ENCODE measurements at places on chromosomes 5 and 9. TPM values are rescaled to one million over a fixed set of nuclear protein-coding genes. Genes with fewer than 3 reads are reported as not detected.

Gene SLC44A1
- 9.4 TPM for total RNA-seq

DNA sequence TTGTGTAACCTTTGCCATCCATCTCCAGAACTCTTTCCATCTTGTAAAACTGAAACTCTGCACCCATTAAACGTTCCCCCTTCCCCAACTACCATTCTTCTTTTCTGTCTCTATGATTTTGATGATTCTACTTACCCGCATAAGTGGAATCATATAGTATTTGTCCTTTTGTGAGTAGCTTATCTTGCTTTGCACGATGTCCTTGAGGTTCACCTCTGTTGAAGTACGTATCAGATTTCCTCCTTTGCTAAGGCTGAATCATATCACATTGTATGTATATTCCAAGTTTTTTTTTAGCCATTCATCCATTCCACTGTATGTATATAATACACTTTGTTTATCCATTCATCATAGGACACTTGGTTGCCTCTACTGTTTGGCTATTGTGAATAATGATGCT is 2.9 kb upstream of the RNF130 start:
- peaks cover 41% of the 10 kb centered on the region for H3K4me1 ChIP-seq
- H3K4me3 ChIP-seq = no peak overlapping the region
- no peaks in the 10 kb centered on the region for H3K27me3 ChIP-seq
- H3K27ac ChIP-seq = no peak overlapping the region
- no peaks in the 10 kb centered on the region for H3K36me3 ChIP-seq

GRCh38 chr9:20207176-20207575 is 415.1 kb downstream of the MLLT3 start:
- DNase-seq = no peak
- H3K27me3 ChIP-seq = no peaks in the 10 kb centered on the region
- H3K36me3 ChIP-seq = no peaks in the 10 kb centered on the region
- no peak overlapping the region for H3K27ac ChIP-seq
- H3K4me3 ChIP-seq = no peak overlapping the region

- peak overlapping the region; percentile 6 for H3K27ac ChIP-seq
- H3K27me3 ChIP-seq = no peaks in the 10 kb centered on the region
- H3K4me1 ChIP-seq = peaks cover 10% of the 10 kb centered on the region
- H3K4me3 ChIP-seq = no peak overlapping the region
- DNase-seq = no peak
Observed at GRCh38 chr9:101579711-101580545, 14.8 kb downstream of the PPP3R2 start.

Gene HRH2
- 2.4 TPM for total RNA-seq

DNA sequence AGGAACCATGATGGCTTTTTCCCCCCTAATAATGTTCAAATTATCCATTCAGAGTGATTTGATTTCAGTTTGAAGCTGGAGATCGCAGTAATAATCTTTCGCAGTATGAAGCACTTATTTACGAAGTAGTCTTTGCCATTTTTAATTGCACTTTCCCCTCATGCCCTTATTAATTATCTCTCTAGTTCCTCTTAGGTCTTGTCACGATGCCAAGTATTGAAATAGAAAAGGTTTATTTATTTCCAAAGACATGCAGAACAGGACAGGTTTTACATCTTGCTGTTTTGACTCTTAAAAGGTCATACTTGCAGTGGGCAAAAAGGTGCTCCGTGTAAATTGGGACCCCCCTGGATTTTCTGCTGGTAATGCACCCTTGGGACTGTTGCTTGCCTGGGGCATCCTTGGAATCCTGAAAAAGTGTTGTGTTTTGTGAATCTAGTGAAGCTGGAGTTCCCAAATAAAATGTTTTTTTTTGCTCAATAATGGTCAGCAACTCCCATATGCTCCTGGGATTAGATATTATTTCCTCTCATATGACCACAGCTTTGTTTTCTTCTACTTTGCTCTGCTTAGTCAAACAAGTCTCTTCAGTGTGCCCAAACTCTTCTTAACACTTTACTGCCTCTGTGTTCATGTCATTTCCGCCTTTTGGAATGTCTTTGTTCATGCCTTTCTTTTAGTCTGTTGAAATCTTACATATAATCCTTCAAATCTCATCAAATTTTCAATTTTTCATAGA is 278.3 kb downstream of the TMEM38B start:
- H3K4me1 ChIP-seq = no peaks in the 10 kb centered on the region
- H3K27ac ChIP-seq = no peak overlapping the region
- no peak for DNase-seq
- no peaks in the 10 kb centered on the region for H3K36me3 ChIP-seq
- H3K27me3 ChIP-seq = peaks cover 6% of the 10 kb centered on the region

DNA sequence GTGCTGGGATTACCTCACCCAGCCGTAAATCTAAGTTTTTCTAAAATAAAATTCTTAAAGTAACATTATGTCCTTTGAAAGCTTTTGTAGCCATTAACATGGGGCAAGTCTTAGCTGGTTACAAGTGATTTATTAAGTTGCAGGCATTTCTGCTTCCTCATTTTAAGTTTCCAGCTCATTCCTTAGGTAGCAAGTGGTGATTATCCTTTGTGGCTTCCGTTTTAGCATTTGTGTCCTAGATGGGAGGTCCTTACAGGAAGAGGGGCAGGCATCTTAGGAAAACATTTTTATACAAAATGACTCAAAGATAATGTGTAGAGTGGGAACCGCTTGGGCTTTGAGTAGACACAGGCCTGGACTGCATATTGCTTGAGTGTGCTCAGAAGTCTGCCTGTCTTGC is 35.0 kb upstream of the ROPN1L start:
- H3K27me3 ChIP-seq = no peaks in the 10 kb centered on the region
- H3K4me3 ChIP-seq = no peak overlapping the region
- peaks cover 5% of the 10 kb centered on the region for H3K4me1 ChIP-seq
- no peak overlapping the region for H3K27ac ChIP-seq
- DNase-seq = no peak
- H3K36me3 ChIP-seq = peaks cover 92% of the 10 kb centered on the region

GRCh38 chr5:138169124-138169523 is 9.3 kb downstream of the BRD8 start:
- no peaks in the 10 kb centered on the region for H3K27me3 ChIP-seq
- H3K27ac ChIP-seq = no peak overlapping the region
- DNase-seq = no peak
- peaks cover 96% of the 10 kb centered on the region for H3K36me3 ChIP-seq
- no peak overlapping the region for H3K4me3 ChIP-seq
- H3K4me1 ChIP-seq = peaks cover 16% of the 10 kb centered on the region

DNA sequence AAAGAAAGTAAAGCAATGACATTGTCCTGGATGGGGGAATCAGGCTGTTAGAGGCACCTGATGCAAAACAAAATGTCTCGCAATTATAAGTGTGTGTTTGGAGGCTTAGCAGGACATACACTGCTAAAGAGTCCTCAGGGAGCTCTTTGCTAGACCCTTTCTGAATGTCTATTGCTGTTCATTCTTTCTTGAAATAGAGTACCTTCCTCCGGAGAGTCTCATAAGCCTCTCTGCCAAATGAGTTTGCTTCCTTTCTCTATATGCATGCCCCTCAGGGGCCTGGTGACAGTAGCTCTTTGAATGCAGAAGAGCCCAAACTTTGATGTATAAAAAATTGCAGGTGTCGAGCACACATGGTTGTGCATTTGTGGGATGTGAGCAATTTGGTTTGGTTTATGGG is 26.4 kb upstream of the ADAMTSL1 start:
- no peak overlapping the region for H3K27ac ChIP-seq
- H3K36me3 ChIP-seq = no peaks in the 10 kb centered on the region
- no peaks in the 10 kb centered on the region for H3K27me3 ChIP-seq
- no peak overlapping the region for H3K4me3 ChIP-seq
- H3K4me1 ChIP-seq = no peaks in the 10 kb centered on the region
- no peak for DNase-seq

Measured in naive thymus-derived CD8-positive, alpha-beta T cell (primary cell).